Epithelial cell of proximal tubule (primary cell): ENCODE measurements at places on chromosomes 5 and 9. TPM values are rescaled to one million over a fixed set of nuclear protein-coding genes. Genes with fewer than 3 reads are reported as not detected.

The FXN gene
- total RNA-seq: 1.6 and 20.3 TPM in 2 replicates

The TMEM215 gene
- not detected in 2 replicates for total RNA-seq

The DNAH5 gene
- 1.2 and 1.7 TPM in 2 replicates for total RNA-seq

The PCDHB7 gene
- not detected in 2 replicates for total RNA-seq

The ZNF879 gene
- total RNA-seq: 2.2 and 2.4 TPM in 2 replicates

DNA sequence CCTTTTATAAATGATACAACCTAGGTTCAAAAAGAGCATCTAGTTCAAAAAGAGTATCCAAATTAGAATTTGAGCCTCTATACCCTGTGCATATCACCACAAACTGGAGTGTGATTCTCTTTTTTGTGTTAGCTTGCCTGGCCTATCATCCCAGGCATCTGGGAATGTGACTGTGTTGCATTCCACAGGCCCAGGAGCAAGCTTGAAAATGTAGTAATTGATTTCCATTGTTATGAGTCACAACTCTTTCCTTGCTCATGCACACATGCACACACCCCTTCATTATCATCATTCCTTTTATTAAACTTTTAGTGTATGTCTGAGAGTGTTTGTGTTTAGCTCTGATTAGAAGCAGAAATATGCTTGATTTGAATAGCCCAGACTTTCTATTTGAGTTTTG, 75.2 kb downstream of the FCHO2 start:
- peak; percentile 50 for DNase-seq

GRCh38 chr9:136934277-136934676, 10.3 kb downstream of the FBXW5 start:
- no peak for DNase-seq

DNA sequence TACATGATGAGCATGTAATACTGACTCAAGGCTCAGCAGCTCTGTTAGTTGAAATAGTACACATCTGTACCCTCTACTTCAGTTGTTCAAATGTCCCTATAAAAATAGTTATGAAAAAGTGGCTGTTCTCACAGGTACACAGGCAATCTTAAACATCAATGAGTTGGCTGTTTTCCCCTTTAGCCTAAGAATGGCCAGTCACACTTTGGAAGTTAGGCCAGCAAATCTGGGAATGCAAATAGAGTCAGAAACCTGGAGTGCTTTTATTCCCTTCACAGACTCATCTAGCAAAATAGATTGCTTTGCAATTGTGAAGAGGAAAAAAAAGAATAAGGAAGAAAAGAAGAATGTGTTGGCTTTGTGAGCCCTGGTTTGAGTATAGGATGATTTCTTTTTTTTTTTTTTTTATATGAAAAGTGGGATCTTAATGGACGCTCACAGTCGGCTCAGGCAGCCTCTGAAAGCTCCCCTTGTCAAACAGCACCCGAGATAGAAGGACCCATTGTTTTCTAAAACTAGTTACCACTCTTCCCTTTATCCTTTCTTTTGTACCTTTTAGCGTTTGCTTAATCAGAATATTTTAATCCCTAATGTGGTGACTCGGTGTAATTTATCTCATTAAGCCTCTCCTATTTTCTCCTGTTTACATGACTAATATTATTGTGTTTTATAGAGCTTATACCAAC, 27.9 kb upstream of the TLE1 start:
- DNase-seq: no peak

DNA sequence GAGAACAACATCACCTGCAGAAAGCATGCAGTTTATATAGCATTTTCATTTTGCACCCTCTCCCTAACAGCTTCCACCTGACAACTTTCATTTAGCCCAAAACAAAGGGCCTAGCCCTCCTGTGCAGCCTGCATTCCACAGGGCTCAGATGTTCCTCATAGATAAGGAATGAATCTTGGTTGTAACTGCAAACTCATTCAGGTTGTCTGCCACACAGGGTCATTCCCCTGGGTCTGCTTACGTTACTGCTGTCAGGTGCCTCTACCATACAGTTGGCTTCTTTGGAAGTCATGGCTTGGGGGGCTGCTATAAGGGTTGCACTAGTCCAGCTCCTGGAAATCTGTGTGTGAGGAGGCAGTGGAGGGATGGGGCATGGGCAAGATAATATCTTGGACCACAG, 2.7 kb upstream of the DCP2 start:
- DNase-seq: no peak

DNA sequence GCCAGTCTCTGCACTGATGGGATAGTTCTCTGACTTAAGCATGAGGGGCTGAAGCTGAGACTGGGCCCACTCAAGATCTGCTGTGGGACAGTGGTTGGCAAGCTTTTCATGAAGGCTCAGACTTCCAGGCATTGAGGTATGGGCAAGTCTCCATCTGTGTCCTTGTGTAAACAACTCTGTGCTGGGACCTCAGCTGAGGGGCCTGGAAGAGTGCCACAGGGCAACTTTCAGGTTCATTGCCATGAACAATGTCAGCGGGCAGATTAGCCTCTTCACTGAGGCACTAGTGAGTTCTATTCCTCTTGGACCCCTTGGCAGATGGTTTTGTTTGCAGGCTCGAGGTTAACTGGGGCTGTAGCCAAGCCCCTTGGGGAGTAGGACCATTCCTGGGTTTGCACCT, 127.1 kb downstream of the MRPS30 start:
- no peak for DNase-seq

DNA sequence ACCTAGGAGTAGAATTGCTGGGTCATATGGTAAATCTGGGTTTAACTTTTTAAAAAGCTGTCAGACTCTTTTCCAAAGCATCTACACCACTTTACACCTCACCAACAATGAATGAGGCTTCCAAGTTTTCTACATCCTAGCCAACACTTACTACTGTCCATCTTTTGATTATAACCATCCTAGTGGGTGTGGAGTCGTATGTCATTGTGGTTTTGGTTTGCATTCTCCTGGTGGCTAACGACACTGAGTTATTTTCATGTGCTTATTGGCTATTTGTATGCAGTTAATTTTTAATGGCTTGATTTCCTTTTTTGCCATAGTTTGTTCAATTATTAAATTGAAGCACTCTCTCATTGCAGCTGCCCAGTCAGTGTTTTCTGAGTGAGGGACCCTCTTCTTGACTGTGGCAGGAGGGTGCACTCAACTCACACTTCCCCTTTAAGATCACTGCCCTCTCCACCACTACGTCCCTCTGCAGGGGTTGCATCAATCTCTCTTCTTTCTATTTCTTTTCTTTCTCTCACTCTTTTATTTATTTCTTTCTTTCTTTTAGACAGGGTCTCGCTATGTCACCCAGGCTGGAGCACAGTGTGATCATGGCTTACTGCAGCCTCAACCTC, 182.3 kb downstream of the C9orf152 start:
- no peak for DNase-seq

GRCh38 chr5:19777363-19777762, 210.6 kb downstream of the CDH18 start:
- no peak for DNase-seq

- DNase-seq: no peak
These were observed 22.9 kb upstream of the CFAP95 start for GRCh38 chr9:69797675-69798074.

- no peak for DNase-seq
These were observed 89.8 kb upstream of the TLE4 start for GRCh38 chr9:79481846-79482477.

DNA sequence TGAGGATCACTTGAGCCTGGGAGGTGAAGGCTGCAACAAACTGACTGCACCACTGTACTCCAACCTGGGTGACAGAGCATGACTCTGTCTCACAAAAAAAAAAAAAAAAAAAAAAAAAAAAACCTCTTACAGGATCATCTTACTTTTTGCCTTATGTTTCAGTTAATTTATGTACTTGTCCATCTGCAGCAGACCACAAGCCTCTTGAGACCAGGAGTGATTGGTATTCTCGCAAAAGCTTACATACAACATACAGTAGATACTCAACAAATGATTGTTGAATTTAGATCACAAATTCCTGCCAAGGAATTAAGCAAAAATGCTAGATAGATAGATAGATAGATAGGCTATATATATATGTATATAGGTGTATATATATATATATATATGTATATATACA, 12.4 kb downstream of the CEMIP2 start:
- DNase-seq: no peak

- no peak for DNase-seq
These were observed 515 bp downstream of the LCP2 start for GRCh38 chr5:170296935-170297588.

- no peak for DNase-seq
These were observed 310.1 kb downstream of the ZNF608 start for GRCh38 chr5:124436294-124436693.

DNA sequence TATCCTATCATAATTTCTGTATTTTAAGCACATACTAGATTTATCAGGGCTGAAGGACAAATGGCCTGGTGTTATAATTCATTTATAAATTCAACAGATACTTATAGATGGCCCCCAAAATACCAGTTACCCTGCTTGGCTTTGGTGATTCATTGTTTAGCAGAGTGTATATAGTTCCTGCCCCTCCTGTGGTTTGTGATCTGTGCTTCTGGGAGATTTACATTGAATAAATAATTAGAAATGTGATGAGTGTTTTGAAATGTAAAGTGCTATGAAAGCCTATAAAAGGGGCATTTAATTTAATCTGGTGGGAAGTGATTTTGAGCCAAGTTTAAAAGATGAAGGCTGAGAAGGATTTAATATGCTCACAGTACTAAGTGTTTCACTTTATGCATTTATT, 36.7 kb upstream of the ZCCHC7 start:
- DNase-seq: no peak

- peak; percentile 40 for DNase-seq
These were observed 309.6 kb downstream of the EPB41L4A start for GRCh38 chr5:112109331-112110007.

DNA sequence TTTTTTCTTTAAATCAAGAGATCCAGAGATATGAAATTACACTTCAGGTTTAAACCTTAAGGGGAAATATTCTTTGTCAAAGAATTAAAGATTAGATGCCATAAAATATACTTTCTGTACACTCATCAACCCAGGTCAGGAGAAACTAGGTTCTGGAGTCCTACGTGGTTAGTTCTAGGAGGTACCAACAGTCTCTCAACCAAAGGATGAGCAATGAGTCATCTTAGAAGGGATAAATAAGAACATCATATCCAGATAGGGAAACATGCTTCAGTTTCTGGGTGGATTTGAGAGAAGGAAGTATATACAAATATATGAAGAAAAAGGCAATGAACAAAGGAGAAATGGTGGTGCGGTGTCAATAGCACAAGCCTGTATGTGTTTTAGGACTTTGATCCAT, 98.2 kb downstream of the CSNK1G3 start:
- no peak for DNase-seq

DNA sequence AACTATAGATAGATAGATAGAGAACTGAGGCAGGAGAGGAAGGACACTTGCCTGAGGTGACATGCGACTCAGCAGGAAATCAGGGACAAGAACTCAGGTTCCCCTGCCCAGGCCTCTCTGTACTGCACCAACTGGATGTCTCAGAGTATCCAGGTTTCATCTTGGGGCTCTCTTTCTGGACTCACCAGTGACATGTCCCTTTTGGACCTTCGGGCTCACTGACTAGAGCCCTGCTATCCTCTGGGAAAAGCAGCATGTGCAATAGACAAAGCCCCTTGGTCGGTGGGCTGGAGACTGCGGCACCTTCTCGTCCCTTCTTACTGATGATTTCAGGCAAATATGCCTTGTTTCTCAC, 104.5 kb downstream of the RGS3 start:
- no peak for DNase-seq

DNA sequence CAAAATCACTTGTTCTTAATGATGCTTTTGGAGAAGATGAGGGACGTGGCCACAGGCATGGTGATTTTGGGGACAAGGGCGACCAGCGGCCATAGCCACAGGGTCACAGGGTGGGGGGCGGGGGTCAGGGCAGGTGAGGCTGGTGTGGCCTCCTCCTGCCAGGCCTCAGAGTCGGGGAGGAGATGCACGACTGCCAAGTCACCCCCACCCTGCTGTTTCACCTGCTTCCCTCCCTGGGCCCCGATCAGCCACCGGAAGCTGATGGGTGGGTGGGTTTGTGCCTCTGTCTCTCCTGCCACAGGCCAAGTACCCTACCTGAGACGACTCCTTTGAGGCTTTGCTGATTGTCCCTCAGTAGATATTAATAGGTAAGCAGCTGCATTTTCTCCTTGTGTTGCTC, 199.3 kb downstream of the PAX5 start:
- no peak for DNase-seq

DNA sequence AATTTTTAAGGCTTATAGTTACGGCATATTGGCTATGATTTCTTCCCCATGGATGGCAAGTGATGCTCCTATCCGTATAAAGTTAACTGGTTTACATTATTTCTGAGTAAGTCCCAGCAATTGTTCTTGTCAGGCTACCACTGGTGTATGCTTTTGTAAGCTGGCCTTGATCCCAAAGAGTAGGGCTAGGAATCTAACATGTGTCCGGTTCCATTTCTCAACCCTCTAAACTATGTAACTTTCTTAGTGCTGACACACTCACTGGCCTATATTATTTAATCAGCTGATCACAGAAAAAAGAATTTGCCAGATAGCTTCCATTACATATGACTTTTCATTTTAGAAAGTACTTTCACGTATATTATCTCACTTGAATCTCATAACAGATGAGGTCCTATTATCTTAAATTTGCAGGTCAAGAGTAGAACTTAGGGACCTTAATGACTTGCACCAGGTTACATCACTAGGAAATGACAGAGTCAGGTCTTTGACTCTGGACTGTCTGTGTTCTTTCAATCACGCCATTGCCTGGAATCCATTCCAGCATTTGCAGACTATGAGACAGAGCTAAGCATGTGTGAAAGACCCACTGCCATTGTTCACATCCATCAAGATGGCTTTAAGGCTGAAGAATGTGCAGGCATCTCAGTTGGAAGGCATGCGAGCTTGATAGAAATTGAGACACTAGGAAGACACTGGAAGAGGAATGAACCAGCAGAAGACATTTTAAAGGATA, 362.9 kb downstream of the ARRDC3 start:
- peak; percentile 82 for DNase-seq

DNA sequence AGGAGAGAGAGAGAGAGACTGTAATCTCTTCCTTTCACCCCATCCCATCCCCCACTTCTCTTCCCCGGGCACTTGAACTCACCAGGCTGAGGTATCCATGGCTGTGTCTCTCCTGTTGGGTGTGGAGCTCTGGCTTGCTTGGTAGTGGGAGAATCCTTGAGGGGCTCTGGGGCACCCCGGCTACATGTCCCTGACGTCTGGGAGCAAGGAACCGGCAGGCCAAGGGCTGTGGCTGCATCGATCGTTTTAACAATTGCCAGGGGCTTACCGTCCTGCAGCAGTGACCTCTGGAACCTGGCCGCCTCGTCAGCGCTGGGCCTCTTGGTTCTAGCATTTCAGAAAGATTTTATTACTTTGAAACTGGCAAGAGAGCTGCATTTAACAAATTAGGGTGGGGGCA, 30.0 kb downstream of the FGF18 start:
- DNase-seq: no peak
